ENCODE measurements at places on chromosomes 12 and 14.
A peak's percentile ranks its signal among the peaks of the same experiment; 100 is the strongest.

GRCh38 chr12:89999699-90000505 is 291.3 kb upstream of the ATP2B1 start:
- no peak for DNase-seq
- H3K27me3 ChIP-seq = no peaks in the 10 kb centered on the region
- no peak overlapping the region for H3K27ac ChIP-seq

GRCh38 chr14:69606258-69607184 is 4.9 kb upstream of the SUSD6 start:
- no peak overlapping the region for H3K4me3 ChIP-seq
- H3K27me3 ChIP-seq = no peaks in the 10 kb centered on the region
- no peaks in the 10 kb centered on the region for H3K36me3 ChIP-seq
- no peak overlapping the region for H3K27ac ChIP-seq
- DNase-seq = no peak
- H3K4me1 ChIP-seq = no peaks in the 10 kb centered on the region

- no peaks in the 10 kb centered on the region for H3K36me3 ChIP-seq
- H3K4me1 ChIP-seq = no peaks in the 10 kb centered on the region
- no peaks in the 10 kb centered on the region for H3K27me3 ChIP-seq
- H3K27ac ChIP-seq = no peak overlapping the region
These were observed 1822.9 kb upstream of the FLRT2 start for GRCh38 chr14:83707056-83707455.

DNA sequence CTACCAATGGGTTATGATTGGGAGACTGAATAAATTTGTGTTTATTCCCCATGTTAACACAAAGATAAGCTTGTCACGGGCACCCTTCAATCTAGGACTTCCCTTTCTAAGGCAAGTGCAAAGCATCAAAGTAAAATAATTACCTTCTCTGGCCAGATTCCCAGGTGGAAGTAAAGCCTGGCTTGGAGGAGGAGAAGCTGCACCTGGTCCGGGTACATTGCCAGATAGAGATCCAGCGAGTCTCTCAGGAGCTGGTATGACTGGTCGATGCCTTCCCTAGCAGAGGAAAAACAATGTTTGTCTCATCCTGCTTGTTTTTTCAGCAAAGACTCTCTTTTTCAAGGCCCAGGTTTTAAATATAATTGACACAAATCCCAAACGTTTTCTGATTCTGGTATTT is 24.9 kb downstream of the FBXO21 start:
- no peaks in the 10 kb centered on the region for H3K27me3 ChIP-seq
- no peak for DNase-seq
- no peaks in the 10 kb centered on the region for H3K4me1 ChIP-seq
- peaks cover 23% of the 10 kb centered on the region for H3K36me3 ChIP-seq

DNA sequence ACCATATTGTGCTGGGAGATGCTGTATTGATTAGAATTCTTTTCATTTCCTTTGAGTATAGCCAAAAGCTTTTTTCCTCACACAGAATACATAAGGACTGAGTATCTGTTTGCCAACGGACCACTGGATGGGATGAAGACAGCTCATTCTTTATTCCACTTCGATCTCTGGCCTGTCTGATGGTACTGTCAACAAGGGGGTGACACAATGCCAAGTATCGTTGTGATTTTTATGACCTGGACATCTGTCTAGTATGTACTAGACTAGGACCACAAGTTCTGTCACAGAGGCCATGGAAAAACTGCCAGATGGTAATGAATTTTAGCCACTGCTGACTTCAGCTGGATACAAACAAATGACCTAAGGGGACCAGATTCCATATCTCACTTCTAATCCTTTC is 502.7 kb downstream of the SOX5 start:
- no peak overlapping the region for H3K4me3 ChIP-seq
- no peak for DNase-seq
- no peaks in the 10 kb centered on the region for H3K36me3 ChIP-seq
- no peaks in the 10 kb centered on the region for H3K27me3 ChIP-seq
- H3K4me1 ChIP-seq = no peaks in the 10 kb centered on the region
- no peak overlapping the region for H3K27ac ChIP-seq

DNA sequence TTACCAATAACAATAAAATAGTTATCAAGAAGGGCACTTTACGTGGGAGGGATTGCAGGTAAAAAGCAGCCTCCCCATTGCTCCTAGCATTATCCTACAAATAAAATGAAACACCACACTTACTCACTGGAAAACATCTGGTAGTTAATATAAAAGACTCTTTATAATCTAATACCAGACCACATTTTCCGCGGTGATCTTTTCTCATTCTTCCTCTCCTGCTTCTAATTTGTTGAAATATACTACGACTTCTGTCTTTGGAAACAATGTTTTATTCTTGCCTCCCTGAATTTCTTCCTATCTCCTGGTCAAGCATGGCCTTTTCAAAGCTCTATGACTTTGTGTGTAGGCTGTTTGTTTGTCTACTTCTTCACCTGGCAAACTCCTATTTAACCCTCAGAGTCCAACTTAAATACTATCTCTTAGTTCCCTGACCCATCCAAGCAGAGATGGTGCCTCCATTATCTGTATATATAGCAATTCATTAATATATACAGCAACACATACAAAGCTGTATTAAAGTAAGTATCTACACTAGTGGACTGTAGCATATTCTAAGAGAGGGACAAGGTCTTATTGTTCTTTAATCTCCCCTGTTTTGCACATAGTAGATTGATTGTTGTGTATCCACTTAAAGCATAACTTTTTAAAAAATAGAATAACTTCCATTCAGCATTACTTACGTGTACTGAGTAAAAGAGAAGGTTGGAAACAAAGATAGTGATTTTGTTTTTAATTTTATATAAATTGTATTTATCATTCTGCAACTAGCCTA is 228.3 kb downstream of the CEP128 start:
- H3K36me3 ChIP-seq = no peaks in the 10 kb centered on the region
- H3K4me3 ChIP-seq = no peak overlapping the region
- no peaks in the 10 kb centered on the region for H3K27me3 ChIP-seq

- no peaks in the 10 kb centered on the region for H3K4me1 ChIP-seq
- H3K27me3 ChIP-seq = no peaks in the 10 kb centered on the region
- no peaks in the 10 kb centered on the region for H3K36me3 ChIP-seq
- H3K4me3 ChIP-seq = no peak overlapping the region
These were observed 207.2 kb upstream of the TMPO start for GRCh38 chr12:98308141-98308540.

- no peak overlapping the region for H3K4me3 ChIP-seq
- H3K4me1 ChIP-seq = no peaks in the 10 kb centered on the region
- no peaks in the 10 kb centered on the region for H3K27me3 ChIP-seq
- no peak for DNase-seq
- no peak overlapping the region for H3K27ac ChIP-seq
These were observed 53.4 kb downstream of the PRKAB1 start for GRCh38 chr12:119721306-119721705.

- no peaks in the 10 kb centered on the region for H3K36me3 ChIP-seq
- no peaks in the 10 kb centered on the region for H3K27me3 ChIP-seq
- no peak for DNase-seq
These were observed 227.4 kb upstream of the PWP1 start for GRCh38 chr12:107458163-107458562.

DNA sequence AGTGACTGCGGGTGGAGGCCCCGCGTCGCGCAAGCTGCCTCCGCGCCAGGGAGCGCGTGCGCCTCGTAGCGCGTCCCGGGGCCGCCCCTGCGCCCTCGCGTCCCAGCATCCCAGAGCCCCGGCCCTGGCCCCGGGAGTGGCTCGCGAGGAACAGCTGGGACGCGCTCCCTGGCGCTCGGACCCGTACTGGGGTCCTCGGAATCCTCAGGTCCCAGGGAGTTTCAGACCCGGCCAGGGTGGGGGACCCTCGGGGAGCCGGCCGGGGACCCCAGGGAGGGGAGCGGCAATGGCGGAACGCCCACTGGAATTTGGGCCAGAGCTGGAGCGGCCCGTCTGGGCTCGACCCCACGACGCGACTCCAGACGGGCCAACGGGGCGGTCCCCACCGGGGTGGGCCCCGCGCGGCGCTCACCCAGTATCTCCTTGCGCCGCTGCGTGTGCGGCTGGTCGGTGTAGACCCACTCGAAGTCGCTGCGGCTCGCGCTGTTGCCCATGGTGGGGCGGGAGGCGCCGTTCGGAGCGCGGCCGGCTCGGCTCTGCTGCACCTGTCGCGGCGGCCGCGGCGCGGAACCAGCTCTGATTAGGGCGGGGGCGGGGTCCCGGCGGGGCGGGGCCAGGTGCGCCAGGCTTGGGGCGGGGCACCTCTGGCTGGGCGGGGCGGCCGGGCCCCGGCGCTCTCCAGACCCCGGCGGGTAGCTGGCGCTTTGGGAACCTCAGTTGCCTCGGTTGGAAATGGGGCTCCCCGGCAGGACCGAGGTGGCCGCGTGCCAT is at the start of gene DEGS2:
Gene DEGS2, minus strand, starts transcription at position 552 of the 771 bp plus-strand sequence. Its CDS starts 58 bp downstream, at position 494.
- H3K4me3 ChIP-seq = peak within 1 kb of the TSS; percentile 44
- DNase-seq = no peak

DNA sequence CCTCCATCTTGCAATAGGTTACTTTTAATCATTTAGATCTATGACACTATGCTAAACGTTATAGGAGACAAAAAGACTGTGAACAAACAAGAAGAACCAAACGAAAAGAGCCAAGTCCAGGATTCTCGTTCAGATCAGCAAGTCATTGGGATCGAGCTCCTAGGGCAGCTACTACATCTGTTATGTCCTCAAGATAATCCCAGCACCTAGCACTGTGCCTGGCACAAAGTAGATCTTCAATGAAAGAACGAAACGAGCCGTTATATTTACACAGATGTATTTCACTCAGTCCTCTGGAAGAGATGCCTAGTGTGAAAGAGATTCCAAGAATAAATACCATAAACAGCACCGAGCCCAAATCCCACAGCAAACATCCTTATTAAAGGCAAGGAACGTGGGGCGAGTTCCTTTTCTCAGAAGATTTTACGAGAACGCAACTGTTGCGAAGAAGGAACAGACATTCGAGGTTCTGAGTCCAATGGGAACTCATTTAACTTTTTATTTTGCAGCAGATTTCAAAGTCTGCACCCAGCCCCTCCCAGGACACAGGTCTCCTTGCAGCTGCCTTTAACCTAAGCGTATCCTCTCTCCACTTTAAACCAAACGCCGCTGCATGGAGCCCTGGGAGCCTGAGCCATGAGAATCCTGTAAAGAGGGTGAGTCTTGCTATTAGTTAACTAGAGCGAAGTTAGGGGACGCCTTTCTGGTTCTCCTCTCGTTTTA is 544 bp upstream of the TDP1 start:
- no peak overlapping the region for H3K27ac ChIP-seq
- H3K27me3 ChIP-seq = no peaks in the 10 kb centered on the region

GRCh38 chr14:100147181-100147631 is 12.2 kb downstream of the DEGS2 start:
- no peaks in the 10 kb centered on the region for H3K27me3 ChIP-seq
- no peak overlapping the region for H3K27ac ChIP-seq
- no peak overlapping the region for H3K4me3 ChIP-seq
- no peak for DNase-seq

DNA sequence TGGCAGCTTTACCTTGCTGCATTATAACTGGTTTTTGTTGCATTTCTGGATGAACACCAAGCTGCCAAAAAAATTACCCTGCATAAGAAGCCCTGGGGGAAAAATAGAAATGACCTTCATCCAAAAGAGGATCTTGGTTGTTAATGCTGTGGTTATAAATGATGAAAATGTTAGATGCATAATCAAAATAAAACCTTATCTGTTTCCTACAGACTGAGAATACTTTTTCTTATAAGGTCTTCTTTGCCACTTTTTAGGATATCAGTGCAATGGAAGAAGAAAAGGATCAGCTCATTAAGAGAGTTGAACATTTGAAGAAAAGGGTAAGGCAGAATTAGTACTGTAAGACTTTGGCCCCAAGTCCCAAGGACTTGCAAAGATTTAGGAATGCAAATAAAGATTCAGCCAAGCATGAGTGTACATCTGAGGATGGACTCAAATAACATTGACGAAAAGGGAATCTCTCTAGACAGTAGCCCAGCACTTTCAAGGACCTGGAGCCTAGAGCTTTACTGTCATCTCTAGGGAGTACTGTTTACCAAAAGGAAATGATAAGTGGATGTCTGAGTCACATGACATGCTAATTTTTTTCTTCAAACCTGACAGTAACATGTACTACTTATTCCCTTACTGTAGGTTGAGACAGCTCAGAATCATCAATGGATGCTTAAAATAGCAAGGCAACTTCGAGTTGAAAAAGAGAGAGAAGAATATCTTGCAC is 10.7 kb downstream of the IFT81 start:
- no peaks in the 10 kb centered on the region for H3K4me1 ChIP-seq
- DNase-seq = no peak
- no peaks in the 10 kb centered on the region for H3K27me3 ChIP-seq
- H3K27ac ChIP-seq = no peak overlapping the region

GRCh38 chr12:47819896-47820630 is at the start of gene HDAC7:
Gene HDAC7, minus strand, starts transcription at chr12:47819903. Its CDS starts 118 bp downstream, at chr12:47819785.
- H3K4me3 ChIP-seq = peak within 1 kb of the TSS; percentile 51
- H3K4me1 ChIP-seq = peaks cover 22% of the 10 kb centered on the region
- no peak for DNase-seq
- no peaks in the 10 kb centered on the region for H3K27me3 ChIP-seq
- no peaks in the 10 kb centered on the region for H3K36me3 ChIP-seq
- H3K27ac ChIP-seq = peak within 1 kb of the TSS; percentile 54

DNA sequence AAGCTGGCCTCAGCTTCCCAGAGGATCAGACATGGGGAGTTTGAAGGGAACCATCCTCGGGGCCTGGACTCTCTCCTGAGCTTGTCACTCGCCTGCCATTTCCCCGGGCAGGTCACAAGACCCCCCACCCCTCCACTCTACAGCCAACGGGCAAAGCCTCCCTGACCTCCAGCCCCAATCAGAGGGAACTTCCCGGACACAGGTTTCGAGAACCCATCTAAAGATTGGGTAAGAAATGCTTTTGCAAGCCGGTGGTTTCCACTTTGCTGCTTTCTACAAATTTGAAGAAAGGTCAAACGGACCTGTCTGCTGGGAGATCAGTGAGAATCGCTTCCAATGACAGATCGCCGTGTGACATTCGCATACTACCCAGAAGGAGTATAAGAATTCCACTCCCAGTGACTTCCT is 89.6 kb downstream of the SCARB1 start:
- no peaks in the 10 kb centered on the region for H3K27me3 ChIP-seq
- no peak for DNase-seq
- no peak overlapping the region for H3K4me3 ChIP-seq
- H3K36me3 ChIP-seq = 0 out of 2 replicates have a peak, but pooled peaks cover 2% of the 10 kb centered on the region
- no peak overlapping the region for H3K27ac ChIP-seq

DNA sequence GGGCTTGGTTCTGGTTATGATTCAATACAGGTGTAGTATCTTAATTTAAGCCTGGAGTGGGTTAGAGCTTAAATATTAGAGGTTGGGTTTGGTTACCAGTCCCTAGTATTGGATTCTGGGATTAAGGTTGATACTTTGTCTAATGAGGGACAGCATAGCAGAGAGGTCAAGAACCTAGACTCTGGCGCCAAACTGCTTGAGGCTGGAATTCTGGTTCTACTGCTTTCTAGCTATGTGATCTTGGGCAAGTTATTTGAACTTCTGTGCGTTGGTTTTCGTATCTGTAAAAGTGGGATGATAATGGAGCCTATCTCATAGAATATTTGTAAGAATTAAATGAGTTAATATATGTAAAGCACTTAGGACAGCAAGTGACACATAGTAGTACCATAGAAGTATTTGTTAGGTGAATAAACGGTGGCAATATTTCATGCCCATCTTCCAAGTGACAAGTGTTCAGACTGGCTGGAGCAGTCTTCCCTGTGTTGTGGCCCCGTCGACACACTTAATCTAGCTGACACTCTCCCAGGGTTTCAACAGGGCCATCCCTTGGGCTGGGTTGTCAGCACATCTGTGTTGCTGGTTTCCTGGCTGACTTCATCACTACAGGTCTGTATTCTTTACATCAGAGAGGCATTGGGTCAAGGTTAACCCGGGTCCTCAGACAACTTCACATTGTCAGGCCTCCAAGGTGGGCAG is 3.0 kb downstream of the ENDOU start:
- no peak for DNase-seq
- H3K27ac ChIP-seq = no peak overlapping the region
- H3K36me3 ChIP-seq = no peaks in the 10 kb centered on the region
- no peak overlapping the region for H3K4me3 ChIP-seq

Data from iPS DF 6.9 (cell line).